K562 (cell line): ENCODE measurements at places on chromosomes 7 and 10.

- no peak for DNase-seq
Measured at GRCh38 chr10:129580010-129580409, 113.0 kb downstream of the MGMT start.

GRCh38 chr7:148662646-148663045, 36.1 kb upstream of the CUL1 start:
- no peak for DNase-seq

GRCh38 chr10:3874990-3875841, 90.2 kb upstream of the KLF6 start:
- no peak for DNase-seq

GRCh38 chr7:17535776-17536175, 237.3 kb downstream of the AHR start:
- no peak for DNase-seq

- DNase-seq: no peak
Measured at GRCh38 chr7:83672157-83672556, 23.2 kb upstream of the SEMA3E start.

GRCh38 chr7:29563590-29564495, at the start of gene PRR15:
TSS of gene PRR15 (plus strand) at chr7:29563835. CDS start at chr7:29566330, 2,495 bp downstream.
- no peak for DNase-seq

GRCh38 chr7:157557263-157557662, 220.5 kb downstream of the DNAJB6 start:
- DNase-seq: no peak

DNA sequence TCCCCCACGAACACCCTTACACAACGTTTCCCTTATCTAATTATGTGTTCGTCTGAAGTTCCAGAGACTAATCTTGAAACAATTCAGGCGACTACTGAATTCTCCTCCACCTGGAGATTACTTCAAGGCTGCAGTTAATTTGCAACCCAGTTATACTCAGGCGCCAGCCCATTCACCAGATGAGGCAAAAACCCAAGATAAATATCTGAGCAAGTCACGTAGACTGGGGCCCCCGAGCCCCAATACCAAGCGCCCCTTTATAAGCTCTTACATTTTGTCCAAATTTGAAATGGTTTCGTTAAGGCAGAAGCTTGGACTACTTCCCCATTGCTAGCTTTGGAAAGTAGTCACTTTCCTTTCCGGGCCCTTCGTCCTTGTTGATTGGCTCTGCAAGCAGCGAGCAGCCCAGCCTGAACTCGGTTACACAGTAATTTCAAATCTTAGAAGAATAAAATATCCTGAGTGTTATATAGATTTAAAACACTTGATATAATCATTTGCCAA, 1.2 kb downstream of the TPK1 start:
- peak; percentile 47 for DNase-seq

DNA sequence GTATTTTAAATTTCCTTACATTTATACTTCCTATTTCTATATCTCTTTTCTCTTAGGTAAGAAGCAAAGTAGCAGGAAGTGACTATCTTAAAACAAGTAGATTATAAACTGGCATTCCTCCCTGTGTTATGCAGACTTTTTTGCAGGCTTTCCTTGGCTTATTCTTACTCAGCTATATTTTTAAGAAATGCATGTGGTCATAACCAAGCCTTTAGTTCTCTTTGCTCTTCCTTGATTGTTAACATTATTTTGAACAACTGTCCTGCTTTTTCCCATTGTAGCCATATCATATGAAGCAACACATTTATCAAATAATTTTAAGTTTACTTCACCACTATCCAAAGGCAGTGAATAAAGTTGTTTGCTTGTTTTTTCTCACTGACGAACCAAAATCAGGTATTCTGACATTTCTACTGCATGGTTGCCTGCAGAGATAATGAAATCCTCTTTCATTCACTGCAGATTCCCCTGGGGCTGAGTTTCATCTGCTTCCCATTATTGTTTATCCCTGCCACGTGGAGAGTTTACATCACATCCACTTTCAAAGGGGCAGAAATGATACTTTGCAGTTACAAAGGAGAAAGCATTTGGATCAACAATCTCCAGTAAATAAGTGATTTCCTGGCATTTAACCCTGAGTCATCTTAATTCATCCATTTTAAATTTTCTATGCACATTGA, 389.9 kb upstream of the SEMA3C start:
- DNase-seq: no peak

- DNase-seq: no peak
Measured at GRCh38 chr10:106931159-106931852, 233.2 kb downstream of the SORCS1 start.

DNA sequence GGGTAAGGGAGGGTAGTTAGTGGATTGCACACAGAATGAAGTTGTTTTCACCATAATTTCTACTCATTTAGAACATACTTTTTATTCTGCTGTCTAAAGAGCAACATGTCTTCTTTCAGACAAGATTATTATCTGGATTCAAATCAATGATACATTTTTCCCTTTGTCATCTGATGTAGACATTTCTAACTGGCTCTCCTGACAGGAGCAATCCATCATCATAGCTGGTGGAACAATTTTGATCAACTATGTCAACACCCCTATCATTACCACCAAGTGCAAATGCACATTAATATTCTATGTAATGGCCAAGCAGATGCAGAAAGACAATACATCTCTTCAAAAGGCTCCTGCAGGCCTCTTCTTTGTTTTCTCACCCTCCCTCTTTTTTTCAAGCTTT, 672.9 kb upstream of the LRRTM3 start:
- DNase-seq: no peak

GRCh38 chr7:111014079-111014478, 76.8 kb upstream of the LRRN3 start:
- no peak for DNase-seq

DNA sequence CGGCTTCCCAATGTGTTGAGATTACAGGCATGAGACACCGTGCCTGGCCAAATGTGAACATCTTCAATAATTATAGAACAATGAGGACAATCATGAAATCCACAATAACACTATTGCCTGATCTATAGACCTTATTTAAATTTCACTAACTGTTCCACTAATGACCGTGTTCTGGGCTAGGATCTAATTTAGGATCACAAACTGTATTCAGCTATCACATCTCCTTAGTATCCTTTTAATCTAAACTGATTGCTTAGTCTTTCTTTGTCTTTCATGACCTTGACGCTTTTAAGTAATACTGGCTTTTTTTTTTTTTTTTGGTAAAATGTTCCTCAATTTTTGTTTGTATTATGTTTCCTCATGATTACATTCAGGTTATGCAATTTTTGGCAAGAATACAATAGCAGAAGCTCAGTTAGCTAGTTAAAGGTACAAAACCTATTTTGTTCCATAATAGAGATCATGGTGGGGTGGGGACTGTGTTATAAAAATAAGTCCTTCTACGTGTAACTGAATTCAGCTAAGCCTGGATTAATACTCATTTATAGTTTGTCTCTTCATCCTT, 158.4 kb downstream of the AOAH start:
- no peak for DNase-seq

DNA sequence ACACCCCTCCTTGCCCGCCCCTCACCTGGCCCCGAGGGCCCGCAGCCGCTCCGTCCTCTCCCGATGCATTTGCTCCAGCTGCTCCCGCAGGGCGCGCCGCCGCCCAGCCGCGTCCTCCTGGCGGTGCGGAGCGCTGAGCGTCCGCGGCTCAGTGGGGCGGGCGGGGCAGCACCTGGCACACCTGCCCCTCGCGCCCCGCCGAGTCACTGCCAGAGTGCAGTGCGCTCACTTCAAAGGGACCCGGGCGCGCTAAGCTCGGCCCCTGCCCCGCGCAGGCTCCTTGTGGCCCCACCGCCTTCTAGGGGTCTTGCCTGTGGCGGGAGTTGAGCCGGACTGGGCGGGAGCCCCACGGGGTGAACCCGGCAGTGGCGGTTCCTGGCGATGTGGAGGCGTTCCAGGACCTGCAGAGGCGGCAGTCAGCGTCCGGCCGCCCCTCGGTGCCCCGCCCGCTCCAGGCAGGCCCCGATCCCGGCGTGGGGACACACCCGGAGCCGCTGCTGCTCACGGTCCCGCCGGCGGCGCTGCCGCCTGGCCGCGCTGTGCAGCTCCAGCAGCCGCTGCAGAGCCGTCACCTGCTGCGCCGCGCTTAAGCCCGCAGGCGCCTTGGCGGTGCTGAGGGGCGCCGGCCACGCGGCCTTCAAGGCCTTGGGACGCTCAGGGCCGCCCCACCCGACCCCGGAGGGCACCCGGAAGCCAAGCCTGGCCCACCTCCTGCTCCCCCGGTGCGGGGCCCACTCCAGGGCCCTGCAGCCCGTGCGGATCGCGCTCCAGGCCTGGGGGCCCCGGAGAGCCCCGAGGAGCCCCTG, 6.7 kb downstream of the ATP6V1F start:
- peak; percentile 48 for DNase-seq

GRCh38 chr10:29698773-29699490, 64.2 kb upstream of the SVIL start:
- DNase-seq: no peak

GRCh38 chr7:95440394-95441038, 5.7 kb upstream of the PON2 start:
- no peak for DNase-seq

GRCh38 chr10:110409926-110410325, 87.8 kb upstream of the DUSP5 start:
- DNase-seq: no peak

- no peak for DNase-seq
Measured at GRCh38 chr10:75582102-75582501, 150.7 kb downstream of the LRMDA start.

DNA sequence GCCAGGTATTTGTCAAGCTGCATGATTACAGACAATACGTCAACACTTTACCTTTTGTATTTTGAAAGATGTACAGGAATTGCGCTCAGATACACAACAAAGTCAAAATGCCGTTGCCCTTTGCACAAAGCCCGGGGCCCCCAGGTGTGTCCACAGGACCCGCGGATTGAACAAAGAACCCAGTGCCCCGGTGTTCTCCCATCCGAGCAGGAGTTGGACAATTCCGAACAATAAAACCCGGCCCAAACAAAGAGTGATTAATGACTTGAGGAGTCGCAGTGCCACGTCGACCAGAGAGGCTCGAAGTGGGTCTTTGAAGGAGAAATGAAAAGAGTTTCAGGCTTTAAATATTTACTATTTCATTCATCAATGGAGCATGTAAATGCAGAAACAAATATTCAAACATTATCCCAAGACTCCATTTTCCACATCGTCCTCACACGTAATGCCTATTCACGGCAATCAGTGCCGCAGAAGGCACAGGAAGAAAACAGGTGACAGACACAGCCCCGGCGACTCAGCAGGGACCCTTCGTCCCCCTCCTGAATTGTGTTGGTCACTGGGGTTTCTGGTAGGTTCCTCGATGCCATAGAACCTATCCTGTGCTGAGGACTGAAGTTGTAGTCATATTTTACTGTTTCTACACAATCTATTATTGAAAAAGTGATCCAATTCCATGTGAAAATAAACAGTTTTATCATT, 70.9 kb upstream of the MGMT start:
- DNase-seq: no peak

GRCh38 chr7:131692131-131692960, 135.9 kb upstream of the PODXL start:
- peak; percentile 86 for DNase-seq

- DNase-seq: no peak
Measured at GRCh38 chr7:82760074-82760473, 316.5 kb upstream of the CACNA2D1 start.

- peak; percentile 79 for DNase-seq
Measured at GRCh38 chr7:51316666-51317581, at the start of gene COBL. TSS of gene COBL (minus strand) at chr7:51316809. CDS start at chr7:51316633, 176 bp downstream.

DNA sequence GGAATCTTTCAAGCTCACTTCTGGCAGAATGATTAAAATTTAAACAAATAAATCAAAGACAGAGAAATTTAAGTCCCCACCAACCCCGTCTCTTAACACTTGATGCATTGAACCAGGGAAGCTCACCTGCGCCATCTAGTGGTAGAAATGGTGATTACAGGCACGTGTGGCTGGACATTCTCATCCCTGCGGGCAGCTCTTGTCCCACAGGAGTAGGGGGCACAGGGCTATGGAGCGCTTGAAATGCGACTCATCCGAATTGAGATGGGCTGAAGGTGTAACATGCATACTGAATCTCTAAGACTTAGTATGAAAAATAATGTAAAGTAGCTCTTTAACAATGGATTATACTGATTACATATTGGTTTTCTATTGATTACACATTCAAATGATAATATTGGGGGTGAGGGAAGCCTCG, 24.8 kb upstream of the SLIT1 start:
- peak; percentile 68 for DNase-seq

DNA sequence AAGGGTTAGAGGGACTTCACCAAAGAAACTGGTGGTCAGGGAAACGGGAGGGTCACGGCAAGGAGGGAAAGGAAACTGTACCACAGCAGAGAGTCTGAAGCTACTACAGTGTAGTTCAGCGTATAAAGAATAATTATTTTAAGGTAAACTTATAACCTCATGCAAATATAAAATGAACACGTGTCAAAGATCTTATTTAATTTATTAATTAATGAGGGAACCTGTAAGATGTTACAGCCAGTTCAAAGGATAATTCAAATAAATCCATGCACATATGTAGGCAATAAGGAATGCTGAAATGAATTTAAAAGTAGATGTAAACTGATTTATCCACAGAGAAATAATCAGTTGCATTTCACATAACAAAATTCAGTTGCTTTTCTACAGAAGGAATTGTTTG, 49.4 kb upstream of the ATRNL1 start:
- no peak for DNase-seq

- DNase-seq: no peak
Measured at GRCh38 chr10:43238462-43238861, 28.4 kb downstream of the RASGEF1A start.

- DNase-seq: peak; percentile 50
Measured at GRCh38 chr10:128263891-128264688, 137.9 kb upstream of the MKI67 start.

DNA sequence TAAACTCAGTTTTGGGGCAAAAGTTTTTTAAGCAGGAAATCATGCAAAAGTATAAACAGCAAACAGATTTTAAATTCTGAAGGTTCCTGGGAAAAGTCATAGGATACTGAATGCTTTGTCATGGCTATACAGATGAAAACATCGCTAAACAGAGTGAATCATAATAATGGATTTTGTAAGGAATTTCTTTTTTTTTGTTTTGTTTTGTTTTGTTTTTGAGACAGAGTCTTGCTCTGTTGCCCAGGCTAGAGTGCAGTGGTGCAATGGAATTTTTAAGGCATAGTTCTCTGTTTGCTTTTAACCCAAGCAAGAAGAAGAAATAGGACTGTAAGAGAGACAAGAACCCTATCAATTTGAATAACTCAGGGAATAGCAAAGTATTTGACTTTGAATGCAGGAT, 285.3 kb downstream of the NRG3 start:
- DNase-seq: no peak

- DNase-seq: no peak
Measured at GRCh38 chr10:51231754-51232153, 157.5 kb downstream of the PRKG1 start.

DNA sequence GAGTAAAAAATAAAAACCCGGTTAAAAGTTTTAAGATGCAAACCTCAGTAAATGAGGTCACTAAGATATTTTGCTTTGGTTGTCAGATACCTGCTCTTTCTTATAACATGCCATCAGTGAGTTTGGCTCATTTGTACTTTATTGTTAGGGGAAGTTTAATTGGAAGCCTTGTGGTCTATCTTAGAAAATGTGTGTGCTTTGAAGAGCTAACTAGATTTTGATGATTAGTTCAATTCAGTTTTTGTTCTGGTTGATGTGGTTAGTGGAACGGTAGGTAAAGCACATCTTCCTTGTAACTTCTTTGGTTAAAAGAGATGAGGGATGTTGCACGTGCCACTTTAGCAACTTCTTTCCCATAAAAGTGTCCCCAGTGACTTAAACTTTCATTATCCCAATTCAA, 353.4 kb upstream of the GALNT17 start:
- no peak for DNase-seq

- no peak for DNase-seq
Measured at GRCh38 chr10:43252166-43252782, 14.6 kb downstream of the RASGEF1A start.

- no peak for DNase-seq
Measured at GRCh38 chr7:142668495-142668894, 80.8 kb upstream of the PRSS1 start.
